ENCODE measurements at places on chromosomes 1 and 21.

DNA sequence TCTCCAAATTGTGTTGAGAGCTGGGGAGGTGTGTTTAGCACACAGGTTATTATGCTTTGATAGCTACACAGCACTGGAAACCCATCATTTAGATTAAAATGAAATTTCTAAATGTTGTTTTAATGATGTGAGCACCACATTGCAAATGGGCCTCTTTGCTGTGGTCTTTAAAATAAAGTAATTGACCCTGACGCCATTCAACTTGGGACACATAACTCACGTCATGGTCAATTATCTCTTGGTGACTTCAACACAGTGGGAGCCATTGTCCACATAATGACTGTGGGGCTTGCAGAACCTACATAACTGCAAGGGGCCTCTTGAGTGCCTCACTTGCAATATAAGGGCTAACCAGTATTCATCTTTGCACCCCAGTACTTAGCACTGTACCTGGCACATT is 280.4 kb downstream of the HLX start:
- DNase-seq = no peak

DNA sequence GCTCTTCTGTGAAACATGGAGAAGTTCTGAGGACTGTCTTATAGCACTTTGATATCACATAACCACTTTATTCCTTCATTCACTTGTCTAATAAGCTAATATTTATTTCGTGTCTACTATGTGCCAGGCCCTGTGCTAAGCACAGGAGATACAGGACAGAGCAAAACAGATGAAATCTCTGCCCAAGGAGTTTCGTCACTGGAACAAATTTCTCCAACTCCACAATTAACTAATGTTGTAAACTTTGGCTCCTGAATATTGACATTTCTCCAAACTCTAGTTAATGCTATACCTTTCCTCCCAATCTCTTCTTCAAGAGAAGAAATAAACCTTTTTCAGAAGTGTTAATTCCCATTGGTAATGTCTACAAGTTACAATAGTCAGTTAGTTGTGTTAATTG is 24.8 kb upstream of the OR10J5 start:
- no peak for DNase-seq

GRCh38 chr1:11952455-11953109 is 18.1 kb downstream of the PLOD1 start:
- no peak for DNase-seq

GRCh38 chr1:110490791-110491451 is 28.1 kb downstream of the KCNA10 start:
- DNase-seq = no peak

- DNase-seq = no peak
Observed at GRCh38 chr1:217943361-217943760, 312.2 kb downstream of the SPATA17 start.

GRCh38 chr1:236472850-236473788 is 50.7 kb upstream of the LGALS8 start:
- DNase-seq = no peak

GRCh38 chr1:38500352-38500751 is 359.2 kb downstream of the RRAGC start:
- no peak for DNase-seq

DNA sequence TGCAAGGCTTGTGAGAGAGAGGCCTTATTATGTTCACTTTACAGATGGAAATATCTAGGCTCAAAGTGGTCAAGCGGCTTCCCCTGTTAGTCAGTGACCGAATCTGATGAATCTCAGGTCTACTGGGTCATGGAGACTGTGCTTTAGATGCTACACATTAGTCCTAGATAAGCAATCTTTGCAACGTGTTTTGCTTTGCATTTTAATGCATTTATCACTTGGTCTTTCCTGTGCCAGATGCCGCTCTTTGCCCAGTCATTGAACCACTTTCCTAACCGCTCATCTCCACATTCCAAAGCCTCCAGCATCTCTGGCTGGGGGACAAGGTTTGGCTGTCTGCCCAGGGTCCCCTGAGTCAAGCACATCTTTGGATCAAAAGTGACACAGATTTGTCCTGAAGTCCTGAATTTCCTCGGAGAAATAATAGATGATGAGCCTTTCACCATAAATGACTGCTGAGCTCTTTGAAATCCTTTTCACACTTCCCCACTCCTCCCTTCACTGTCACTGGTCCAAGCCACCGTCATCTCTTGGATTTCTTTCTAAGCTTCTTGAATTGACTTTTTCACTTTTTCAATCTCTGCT is 96.0 kb upstream of the USP24 start:
- DNase-seq = no peak

GRCh38 chr1:158149577-158150269 is 31.0 kb upstream of the CD1D start:
- peak; percentile 77 for DNase-seq

DNA sequence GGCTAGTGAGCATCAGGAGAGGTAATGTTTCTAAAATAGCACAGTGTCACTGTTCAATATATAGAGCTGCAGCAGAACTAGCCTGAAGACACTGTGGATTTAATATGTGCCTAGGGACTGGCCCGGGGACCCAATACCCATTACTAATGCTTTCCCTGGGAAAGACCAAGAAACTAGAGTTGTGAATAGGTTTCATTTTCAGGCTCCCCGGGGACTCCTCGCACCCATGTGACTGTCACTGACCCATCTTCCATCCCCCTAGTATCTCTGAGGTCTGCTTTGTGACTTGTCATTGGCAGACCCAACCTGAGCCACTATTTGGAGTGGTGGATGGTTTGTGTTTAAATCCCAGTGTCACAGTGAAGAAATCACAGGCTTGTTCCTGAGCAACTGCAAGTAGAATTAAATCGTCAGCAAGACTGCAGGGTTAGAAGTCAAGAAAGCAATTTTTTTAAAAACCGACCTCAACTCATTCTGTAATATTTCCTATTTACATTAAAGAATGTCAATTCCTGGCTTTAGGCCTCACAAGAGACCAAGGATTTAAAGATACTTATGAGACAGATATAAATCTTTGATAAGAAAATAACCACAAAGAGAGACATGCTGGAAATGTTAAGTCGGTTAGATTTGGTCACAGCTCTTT is 130.0 kb upstream of the TNR start:
- DNase-seq = no peak

DNA sequence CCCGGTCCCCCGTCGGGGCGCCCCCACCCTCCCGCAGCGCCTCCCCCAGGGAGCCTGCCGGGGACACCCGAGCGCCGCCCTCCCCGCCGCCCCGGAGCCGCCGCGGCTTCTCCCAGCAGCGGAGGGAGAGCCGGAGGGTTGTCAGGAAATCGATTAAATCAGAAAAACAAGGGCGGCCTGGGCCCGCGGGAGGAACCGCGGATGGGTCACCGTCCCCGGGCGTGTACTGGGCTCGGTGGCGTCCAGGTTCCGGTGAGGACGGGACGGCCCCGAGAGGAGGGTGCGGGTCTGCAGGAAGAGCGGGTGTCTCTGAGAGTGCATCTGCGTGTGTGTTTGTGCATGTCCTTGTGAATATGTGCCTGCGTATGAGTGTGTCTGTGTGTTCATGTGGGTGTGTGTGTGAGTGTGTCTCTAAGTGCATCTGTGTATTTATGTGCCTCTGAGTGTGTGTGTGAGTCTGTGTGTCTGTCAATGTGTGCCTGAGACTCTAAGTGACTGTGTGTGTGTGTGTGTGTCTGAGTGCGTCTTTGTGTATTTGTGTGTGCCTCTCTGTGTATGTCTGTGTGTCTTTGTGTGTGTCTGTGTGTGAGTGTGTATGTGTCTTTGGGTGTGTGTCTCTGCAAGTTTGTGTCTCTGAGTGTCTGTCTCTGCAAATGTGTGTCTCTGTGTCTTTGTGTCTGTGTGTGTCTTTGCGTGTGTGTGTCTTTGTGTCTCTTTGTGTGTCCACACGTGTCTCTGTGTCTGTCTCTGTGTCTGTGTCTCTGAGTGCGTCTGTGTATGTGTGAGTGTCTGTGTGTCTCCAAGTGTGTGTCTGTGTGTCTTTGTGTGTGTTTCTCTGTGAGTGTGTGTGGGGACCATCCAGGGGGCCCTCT is 1.1 kb downstream of the SPSB1 start:
- DNase-seq = no peak

All from Jurkat, Clone E6-1 (cell line).